ENCODE measurements at places on chromosomes 7 and 10. TPM values are rescaled to one million over a fixed set of nuclear protein-coding genes. Genes with fewer than 3 reads are reported as not detected.

- no peak for DNase-seq
Observed at GRCh38 chr10:11587722-11588259, 23.7 kb downstream of the USP6NL start.

DNA sequence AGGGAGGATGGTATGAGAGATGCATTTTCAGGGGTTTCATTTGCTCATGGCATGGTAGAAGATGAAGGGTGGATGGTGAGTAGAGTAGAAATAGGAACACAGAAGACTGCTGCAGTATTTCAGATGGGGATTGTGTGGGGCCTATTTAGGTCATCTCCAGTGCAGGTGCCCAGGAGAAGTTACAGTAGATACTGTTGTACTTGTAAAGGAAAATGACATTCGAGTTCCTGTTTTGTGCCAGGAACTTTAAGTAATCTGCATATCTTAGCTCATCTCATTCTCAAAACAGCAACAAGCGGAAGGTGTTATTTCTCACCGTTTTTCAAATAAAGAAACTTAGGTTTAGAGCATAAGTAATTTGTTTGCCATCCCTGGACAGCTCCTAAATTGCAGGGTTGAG is 156.2 kb downstream of the AUTS2 start:
- no peak for DNase-seq

- peak; percentile 52 for DNase-seq
Observed at GRCh38 chr7:7970237-7970530, 1.6 kb downstream of the GLCCI1 start.

GRCh38 chr7:151626422-151627115 is 106.9 kb upstream of the RHEB start:
- peak; percentile 52 for DNase-seq

DNA sequence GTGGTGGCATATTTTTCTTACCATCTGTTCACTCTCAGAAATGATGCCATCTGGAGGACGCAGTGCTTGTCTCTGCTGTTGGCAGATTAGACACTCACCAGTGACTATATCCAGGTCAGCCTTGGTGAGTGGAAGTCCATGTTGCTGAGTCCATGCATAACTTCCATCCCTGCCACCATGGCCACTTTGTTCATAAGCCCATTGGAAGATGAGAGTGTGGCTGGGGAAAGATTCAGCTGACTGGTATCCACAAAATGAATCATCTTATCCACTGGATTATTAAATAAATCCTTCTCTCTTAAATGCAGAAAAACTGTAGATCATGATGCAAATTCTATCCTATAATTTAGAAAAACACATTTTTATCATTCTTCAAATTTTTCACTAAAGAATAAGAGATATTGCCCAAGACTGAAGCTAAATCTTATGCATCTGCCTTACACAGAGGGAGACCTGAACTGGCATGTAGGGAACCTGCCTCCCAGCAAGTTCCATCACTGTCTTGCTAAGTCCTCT is 726.9 kb downstream of the TNS3 start:
- DNase-seq, result no peak

DNA sequence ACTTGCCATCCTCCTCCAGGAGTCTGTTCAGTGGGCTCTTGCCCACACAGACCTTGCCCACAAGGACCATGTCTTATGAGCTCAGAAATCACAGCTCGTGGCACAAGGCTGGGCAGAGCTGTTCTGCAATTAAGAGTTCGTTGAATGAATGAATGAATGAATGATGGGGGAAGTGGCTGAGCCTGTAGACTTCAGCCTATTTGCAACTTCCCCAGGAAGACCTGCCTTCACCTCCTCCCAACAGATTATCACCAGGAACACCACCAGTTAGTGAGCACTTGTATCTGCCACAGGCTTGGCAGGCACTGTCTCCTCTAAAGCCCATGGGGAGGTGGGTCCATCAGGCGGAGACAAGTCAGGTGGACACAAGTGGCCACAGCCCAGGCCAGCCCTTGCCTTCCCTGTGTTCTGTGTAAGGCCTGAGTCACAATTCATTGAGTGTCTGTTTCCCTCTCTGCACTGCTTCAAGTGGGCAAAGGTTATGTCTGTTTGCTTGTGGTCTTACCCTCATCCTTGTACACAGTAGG is 1.8 kb upstream of the FGF8 start:
- no peak for DNase-seq

The GPNMB gene
- polyA plus RNA-seq, result 20.8 TPM

The SYT15B gene
- 2.3 TPM for polyA plus RNA-seq

The OR2A5 gene
- polyA plus RNA-seq, result 0.36 TPM

The STEAP4 gene
- polyA plus RNA-seq, result 0.19 TPM

The NEURL1 gene
- polyA plus RNA-seq, result 1.9 TPM

The C10orf143 gene
- 6.9 TPM for polyA plus RNA-seq

Measured in renal pelvis (tissue), 12 donors.